ENCODE measurements at places on chromosomes 13 and 19.

GRCh38 chr13:106505295-106505694, 30.2 kb downstream of the EFNB2 start:
- DNase-seq = no peak

DNA sequence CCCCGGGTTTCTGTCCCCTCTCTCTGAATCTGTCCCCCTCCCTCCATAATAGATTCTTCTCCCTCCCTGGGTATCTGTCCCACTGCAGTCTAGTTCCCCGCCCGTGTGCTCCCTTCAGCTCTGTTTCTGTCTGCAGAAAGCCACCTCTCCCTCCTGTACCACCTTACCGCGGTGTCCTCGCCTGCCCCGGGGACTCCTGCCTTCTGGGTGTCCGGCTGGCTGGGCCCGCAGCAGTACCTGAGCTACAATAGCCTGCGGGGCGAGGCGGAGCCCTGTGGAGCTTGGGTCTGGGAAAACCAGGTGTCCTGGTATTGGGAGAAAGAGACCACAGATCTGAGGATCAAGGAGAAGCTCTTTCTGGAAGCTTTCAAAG, 1.3 kb downstream of the FCGRT start:
- no peak for DNase-seq

DNA sequence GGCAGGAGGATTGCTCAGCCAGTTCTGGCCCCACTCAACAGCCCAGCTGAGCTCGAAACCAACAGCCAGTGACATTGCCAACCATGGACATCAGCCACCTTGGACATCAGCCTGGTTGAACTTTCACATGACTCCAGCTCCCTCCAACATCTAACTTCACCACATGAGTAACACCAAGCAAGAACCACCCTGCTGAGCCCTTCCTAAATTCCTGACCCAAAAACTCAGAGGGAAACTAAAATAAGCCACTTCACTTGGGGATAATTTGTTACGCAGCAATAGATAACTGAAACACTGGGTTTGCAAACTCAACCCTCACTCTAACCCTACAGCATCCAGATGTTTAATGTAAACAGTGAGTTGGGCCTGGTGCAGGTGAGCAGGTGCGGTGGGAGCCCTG, 10.7 kb upstream of the LRFN3 start:
- DNase-seq = no peak

GRCh38 chr13:106522112-106522705, 13.3 kb downstream of the EFNB2 start:
- no peak for DNase-seq

GRCh38 chr13:30787738-30788525, 52.6 kb downstream of the ALOX5AP start:
- DNase-seq = no peak

GRCh38 chr13:40682449-40683240, 16.2 kb upstream of the FOXO1 start:
- DNase-seq = peak; percentile 55

DNA sequence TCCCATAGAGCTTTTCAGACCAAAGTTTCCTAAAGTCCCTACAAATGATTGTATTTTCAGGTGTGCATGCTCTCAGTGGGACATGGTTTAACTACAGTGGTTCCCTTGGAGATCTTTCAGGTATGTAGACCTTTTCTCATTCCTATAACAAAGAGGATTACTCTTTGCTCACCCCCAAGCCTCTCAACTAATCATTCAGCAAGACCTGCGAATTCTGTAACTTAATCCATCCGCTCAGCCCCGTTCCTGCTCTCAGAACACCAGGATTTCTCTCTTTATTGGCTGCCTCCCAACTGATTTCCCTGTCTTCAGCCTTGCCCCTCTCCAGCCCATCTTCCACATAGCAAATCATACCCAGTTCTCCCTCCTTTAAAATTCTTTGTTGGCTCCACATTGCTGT, 253.6 kb downstream of the MTUS2 start:
- no peak for DNase-seq

DNA sequence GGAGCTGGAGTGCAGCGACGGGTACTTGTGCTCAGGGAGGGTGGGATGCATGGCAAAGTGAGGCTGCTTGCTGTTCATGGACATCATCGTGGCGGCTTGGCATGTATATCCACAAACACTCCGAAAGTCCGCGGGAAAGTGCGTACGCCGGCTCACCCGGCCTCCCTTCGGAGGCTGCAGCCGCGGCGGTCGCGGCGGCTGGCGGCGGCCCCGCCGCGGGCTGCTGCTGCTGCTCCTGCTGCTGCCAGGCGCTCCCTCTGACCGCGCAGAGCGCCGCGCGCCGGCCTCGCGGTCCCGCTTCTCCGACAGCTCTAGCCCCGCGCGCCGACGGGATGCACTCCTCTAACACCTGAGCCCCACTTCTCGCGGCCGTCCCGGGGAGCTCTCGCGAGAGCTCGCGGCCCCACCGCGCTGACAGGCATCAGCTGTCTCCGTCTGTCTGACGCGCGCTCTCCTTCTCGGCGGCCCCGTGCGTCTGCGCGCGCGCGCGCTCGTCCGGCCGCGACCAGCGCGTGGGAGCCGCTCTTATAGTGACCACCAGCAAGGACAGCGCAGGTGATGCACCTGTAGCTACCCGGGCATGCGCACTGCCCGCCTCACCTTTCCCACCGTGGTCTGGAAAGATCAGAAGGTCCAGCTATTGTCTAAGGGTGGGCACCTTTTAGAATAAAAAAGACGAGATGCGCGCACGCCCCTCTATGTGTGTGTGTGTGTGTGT, at the start of gene POU4F1:
Gene POU4F1, minus strand, starts transcription at position 313 of the 718 bp plus-strand sequence. Its CDS starts 226 bp downstream, at position 87.
- DNase-seq = peak; percentile 52

GRCh38 chr19:57192077-57192420, 749 bp downstream of the ZNF264 start:
- DNase-seq = no peak

GRCh38 chr13:64925284-64925683, 2304.9 kb downstream of the PCDH9 start:
- peak; percentile 3 for DNase-seq

- no peak for DNase-seq
These were observed 76.6 kb downstream of the ZIC5 start for GRCh38 chr13:99894840-99895443.

DNA sequence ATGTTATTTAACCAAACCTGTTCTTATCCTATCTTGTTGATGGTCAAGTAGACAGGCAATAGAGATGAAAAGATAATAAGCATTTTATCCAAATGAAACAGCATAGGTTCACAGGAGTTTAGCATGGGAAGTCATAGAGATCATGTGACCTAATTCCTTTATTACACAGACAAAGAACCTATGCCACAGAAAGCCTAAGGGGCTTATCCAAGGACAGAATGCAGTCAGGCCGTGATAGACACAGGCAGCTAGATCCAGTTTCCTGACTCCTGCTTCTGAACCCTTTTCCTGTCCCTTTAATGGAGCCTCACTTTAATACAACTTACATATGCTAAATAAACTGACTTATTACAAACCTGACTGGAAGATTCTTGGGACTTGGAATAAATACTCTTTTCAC, 532.1 kb downstream of the IRS2 start:
- no peak for DNase-seq

DNA sequence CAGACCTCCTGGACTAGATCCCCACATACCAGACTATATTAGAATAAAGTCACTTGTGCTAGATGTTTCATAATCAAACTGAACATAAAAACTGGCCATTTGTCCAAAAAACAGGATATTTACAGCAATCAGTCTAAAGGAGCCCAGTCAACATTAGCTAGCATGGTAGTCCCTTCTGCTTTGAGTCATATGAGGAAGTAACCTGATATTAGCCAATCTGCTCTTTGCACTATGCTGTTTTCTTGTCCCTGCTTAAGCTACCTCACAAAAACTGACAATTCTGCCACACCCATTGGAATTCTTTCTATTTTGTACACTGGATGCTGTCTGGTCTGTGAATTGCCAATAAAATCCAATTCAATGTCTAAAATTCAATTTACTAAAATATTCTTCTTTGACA, 1824.2 kb downstream of the OLFM4 start:
- peak; percentile 65 for DNase-seq

DNA sequence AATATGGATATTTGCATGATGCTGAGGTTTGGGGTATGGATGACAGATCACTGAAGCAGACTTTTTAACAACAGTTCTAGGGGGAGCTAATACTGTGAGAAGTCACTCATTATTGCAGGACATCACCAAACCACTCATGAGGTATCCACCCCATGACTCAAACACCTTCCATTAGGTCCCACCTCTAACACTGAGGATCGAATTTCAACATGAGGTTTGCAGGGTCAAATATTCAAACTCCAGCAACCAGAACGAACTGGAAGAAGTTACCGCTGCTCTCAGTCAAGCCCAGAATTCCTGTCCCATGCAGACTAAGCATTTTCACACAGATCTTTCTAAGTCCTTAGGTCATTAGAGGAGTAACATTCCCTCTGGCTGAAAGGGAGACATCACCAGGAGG, 758.9 kb downstream of the UQCRFS1 start:
- DNase-seq = no peak

GRCh38 chr19:42352301-42353259, 27.1 kb downstream of the MEGF8 start:
- DNase-seq = no peak

GRCh38 chr13:23323946-23324709, 109.4 kb downstream of the SACS start:
- DNase-seq = no peak

DNA sequence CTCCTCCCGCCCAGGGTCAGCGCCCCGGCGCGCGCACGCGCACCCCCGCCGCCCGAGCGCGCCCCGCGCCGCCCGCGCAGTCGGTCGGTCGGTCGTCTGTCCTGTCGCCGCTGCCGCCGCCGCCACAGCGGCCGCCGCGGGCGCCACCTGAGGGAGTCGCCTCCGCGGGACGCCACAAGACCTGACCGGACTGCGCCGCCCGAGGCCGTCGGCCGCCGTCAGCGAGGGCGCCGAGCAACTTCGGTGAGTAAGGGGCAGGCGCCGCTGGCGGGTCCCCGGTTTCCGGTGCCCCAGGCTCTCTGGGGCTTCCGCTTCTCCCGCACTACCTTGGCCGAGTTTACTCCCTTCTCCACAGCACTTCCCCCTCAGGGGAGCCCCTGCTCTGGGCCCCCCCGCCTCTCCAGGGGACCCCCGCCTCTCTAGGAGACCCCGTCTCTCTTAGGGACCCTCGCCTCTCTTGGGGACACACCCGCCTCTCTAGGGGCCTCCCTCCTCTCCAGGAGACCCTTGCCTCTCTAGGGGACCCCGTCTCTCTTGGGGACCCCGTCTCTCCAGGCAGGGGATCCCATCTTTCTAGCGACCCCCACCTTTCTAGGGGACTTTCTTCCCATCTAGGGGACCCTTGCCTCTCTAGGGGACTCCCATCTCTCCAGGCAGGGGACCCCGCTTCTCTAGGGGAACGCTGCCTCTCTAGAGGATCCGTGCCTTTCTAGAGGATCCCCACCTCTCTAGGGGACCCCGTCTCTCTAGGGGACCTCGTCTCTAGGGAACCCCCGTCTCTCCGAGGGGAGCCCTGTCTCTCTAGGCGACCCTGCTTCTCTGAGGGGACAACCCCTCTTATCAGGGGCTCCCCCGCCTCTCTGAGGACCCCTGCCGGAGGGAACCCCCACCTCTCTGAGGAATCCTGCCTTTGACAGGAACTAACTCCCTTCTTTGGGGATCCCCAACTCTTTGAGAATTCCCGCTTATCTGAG, 19.3 kb upstream of the GATAD2A start:
- DNase-seq = peak; percentile 43
